ENCODE measurements at places on chromosomes 1 and 21.

GRCh38 chr1:28297826-28298225 is 31.0 kb upstream of the MED18 start:
- no peak for DNase-seq

- no peak for DNase-seq
Measured at GRCh38 chr1:36286802-36287201, 19.4 kb upstream of the SH3D21 start.

DNA sequence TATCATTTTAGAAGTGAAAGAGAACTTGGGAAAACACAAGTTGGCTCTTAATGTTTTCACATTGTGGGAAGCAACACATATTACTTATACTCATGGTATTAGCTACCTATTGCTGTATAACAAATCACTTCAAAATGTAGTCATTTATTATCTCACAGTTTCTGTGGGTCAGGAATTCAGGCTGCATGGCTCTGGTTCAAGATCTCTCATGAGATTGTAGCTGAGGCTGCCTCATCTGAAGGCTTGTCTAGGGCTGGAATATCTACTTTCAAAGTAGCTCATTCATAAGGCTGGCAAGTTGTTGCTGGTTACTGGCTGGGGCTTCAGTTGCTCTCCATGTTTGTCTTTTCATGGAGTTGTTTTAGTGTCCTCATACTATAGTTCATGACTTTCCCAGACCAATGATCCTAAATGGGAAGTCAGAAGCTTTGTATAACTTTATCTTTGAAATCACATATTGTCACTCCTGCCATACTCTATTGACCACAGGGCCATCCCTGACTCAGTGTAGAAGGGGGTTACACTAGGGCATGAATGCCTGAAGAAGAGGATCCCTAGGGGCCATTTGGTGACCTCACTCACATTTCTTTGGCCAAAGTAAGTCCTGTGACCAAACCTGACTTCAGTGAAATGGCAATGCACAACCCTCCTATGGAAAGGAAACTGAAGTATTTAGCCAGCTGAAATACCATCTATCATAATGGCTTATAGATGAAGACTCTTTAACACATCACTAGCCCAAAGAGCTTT is 37.9 kb upstream of the POU2F1 start:
- no peak for DNase-seq

- no peak for DNase-seq
Measured at GRCh38 chr1:167792188-167792565, 70.4 kb downstream of the MPZL1 start.

GRCh38 chr1:208644401-208645160 is 400.4 kb upstream of the PLXNA2 start:
- DNase-seq: peak; percentile 62

- DNase-seq: no peak
Measured at GRCh38 chr1:56644919-56645676, at the start of gene PRKAA2. PRKAA2 (plus strand) TSS chr1:56645314; CDS start chr1:56645388, 74 bp downstream.

- DNase-seq: no peak
Measured at GRCh38 chr1:190679044-190679443, 201.4 kb upstream of the BRINP3 start.

- DNase-seq: no peak
Measured at GRCh38 chr1:223312273-223312672, 51.7 kb downstream of the SUSD4 start.

DNA sequence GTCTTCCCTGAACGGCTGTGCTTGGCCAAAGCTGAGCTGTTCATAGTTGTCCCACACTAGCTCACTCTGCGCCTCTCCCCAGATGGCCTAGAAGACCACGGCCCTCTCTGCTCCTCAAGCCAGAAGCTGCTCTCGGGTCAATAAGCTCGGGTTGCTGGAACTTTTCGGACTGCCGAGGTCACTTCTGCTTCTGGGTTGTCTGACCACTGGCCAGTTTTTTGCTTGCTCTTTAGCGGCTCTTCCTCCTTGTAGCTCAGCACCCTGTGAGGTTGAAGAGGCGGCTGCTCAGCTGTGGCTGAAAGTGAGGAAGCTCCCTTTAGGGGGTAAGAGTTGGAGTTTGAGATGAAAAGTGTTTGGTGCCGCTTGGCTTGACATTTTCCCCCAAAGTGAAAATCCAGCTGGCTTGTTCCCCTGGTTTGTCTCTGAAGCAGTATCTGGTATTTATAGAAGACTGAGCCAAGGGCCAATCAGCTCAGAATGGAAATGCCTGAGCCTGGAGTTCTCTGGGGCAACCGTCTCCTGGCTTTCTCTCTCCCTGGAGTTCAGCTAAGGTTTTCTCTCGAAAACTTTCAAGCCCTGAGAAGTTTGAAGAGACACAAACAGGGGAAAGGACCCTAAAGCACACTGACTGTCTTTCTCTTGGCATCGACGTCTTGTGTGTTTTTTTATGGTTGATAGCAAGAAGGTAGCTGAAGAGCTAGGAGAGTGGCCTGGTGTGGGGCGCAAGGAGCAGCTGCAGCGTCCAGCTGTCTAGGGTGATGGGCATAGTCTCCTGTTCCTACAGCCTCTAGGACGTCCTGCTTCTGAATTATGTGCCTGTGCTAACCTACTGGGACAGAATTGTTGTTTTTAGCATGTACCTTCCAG is 72.0 kb downstream of the SYT6 start:
- no peak for DNase-seq

DNA sequence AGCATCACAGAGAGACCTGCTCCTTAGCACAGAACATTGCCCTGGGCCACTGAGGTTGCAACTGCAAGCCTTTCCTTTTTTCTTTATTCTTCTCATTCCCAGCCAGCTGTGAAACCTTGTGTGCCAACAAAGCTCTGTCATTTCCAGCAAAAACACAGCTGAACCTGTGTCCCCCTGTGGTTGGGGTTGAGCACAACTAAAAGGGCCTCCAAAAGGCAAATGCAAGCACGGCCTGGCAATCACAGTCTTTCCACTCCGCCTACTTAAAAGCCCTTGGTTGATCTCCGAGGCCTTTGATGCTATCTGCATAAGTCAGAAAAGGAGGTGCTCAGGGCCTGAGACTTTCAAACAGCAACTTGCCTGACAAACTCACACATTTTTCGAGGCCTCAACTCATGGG is 32.7 kb downstream of the SUSD4 start:
- DNase-seq: no peak

DNA sequence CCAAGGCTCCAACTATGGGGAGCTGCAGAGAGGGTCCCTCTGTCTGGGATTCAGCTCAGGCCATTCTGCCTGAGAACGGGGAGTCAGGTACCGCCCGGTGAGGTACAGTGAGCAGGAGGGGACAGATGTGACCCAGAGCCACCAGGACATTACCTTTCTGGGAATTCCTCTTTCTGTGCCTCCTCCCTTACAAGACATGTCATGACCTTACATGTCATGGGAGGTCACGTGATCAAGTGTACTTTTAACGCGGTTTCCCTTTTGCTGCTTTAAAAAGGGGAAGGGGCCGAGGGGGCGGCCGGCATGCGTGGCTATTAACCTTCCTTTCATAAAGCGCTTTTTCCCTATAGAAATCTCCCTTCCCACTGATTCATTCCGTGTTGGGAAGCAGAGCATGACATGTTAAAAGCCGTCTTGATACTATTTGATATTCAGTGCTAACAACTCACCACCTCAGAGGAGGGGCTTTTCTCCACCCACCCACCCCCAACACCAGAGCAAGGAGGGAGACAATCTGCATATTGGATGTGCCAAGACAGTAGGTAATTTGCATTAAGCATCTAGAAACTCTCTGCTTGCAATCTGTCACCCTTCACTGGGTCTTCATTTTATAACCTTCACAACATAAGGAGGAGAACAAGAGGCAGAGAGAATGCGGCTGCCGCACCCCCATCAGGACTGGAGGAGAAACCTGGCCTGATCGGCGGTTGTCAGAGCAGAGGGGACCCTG is 113.6 kb upstream of the VAMP3 start:
- no peak for DNase-seq

DNA sequence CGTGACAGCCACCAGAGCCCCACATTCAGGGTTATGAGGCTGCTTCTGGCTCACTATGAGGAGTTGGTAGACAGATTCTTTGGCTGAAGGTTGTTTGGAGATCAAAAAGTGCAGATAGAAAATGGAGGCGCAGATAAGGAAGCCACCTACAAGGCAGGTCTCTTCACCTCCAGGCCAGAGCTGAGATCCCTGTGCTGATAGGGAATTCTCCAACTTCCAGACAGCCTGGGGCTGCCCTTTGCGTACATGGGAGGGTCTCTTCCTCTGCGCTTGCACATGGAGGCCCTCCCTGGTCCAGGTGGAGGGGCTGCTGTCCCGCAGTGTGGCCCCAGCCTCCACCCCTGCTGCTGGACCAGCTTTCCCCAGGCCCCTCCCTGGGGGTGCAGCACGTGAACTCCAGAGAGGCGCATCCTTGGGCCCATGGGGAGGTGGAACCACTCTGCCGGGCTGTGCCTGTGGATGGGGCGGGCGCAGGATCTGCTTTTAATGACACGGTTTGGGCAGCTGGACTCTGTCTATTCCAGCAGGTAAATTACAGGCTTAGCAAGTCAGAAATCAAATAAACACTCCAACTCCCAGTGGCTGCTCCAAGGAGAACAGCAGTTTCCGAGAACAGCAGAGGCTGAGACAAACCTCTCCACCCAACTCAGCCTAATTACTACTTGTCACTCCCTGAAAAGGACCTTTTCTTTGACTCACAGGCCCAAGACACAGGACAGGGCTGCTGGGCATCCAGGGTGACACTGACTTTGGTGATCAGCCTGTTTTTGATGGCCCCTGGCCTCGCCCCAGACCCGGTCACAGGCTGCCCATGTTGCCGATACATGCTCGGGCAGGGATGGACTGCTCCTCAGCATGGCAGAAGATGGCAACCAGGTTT is 12.4 kb downstream of the OXCT2 start:
- DNase-seq: peak; percentile 50

DNA sequence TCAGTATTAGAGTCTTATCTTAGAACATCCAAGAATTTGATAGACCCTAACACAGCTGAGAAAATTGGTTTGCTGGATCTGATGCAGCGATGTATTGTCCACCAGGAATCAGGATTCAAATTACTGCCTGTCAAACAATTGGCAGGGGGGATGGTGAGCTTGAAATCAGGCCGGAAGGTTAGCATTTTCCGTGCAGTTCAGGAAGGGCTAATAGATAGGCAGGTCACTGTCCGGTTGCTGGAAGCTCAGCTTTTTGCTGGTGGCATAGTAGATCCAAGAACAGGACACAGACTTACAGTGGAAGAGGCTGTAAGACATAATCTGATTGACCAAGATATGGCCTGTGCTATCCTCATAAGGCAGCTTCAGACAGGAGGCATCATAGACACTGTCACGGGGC is 127.2 kb downstream of the MACF1 start:
- no peak for DNase-seq

GRCh38 chr1:89519779-89520358 is 4.8 kb upstream of the LRRC8B start:
- no peak for DNase-seq

DNA sequence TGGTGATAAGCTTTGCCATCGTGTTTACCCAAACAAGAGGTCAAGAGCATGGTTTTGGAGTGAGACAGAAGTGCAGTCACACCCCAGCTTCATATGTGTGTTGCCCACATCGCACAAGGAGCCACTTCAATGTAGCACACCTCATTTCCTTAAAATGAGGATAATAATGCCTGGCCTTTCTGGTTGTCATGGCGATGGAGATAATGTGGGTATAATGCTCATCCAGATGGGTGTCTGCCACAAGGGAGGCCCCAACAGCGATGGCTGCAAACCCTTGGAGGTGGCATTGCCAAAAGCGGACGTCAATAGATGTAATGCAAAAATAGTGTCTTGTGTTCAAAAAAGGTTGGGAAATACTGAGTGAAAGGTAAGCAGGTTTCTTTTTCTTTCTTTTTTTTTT is 83.1 kb upstream of the AJAP1 start:
- DNase-seq: no peak

DNA sequence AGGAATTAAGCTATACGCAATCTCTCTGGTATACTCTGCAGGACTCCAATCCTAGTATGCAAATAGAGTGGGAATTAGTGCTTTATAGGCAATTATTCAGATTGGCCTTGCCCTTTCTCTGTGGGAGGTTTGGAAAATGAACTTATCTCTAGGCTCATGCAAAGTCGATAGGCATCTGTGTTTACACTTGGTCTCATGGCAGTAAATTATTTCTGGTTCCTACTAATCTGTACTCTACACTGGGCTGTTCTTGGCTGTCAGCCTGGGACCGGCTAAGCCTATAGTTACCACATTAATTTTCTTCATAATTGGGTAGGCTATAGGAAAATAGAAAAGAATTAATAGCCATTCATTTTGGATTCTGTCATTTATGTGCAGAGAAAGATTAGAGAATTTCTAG is 544.6 kb downstream of the AMY1C start:
- peak; percentile 65 for DNase-seq

- no peak for DNase-seq
Measured at GRCh38 chr1:219119839-219120238, 53.8 kb upstream of the LYPLAL1 start.

DNA sequence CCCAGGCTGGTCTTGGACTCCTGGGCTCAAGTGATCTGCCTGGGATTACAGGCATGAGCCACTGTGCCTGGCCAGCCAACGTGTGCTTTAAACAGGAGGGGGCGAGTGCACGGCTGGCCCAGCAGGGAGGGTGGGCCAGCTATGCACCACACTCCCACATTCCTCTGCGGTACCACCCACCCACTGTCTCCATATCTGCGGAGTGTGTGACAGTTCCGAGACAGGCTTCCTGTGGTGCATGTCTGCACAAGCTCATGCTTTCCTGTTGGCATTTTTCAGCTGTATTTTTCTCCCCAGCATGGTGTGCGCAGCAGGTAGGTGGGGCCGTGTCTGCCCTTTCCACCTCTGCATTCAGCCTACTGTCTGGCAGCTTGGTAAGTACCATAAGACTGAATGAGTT is 183.3 kb downstream of the AJAP1 start:
- DNase-seq: no peak

GRCh38 chr1:56803561-56804156 is 15.5 kb downstream of the FYB2 start:
- DNase-seq: no peak

GRCh38 chr1:9211291-9211811 is 23.2 kb upstream of the H6PD start:
- DNase-seq: no peak

- no peak for DNase-seq
Measured at GRCh38 chr1:74399249-74399648, 113.2 kb downstream of the LRRC53 start.

DNA sequence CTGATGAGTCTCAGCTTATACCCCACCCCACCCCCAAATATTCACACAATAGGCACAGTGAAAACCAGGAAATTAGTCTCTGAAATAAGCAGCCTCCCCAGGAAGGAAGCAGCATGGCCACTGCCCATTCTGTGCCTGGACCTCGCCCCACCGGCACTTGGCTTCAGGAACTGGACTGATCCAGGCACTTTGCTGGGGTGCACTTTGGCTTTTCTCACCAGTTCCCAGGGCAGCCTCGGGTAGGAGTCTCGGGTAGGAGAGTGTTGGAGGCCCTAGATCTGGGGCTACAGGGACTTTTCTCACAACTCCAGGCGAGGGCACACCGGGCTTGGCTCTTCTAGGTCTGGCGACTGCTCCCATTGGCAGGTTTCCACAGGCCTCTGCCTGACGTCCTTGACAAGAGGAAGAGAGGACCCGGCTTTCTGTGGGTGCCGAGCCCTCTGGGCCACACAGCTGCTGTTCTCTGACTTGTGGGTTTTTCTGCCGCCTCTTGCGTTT is 18.7 kb downstream of the ADARB1 start:
- DNase-seq: no peak

- DNase-seq: no peak
Measured at GRCh38 chr1:155932081-155932480, 2.1 kb downstream of the KHDC4 start.

GRCh38 chr1:213790565-213790964 is 197.2 kb upstream of the PROX1 start:
- no peak for DNase-seq

Data from NCI-H1417 treated with DMSO at 0.1 percent for 48 hours (cell line).